HCT116 (cell line): ENCODE measurements at places on chromosomes 1 and 21.

DNA sequence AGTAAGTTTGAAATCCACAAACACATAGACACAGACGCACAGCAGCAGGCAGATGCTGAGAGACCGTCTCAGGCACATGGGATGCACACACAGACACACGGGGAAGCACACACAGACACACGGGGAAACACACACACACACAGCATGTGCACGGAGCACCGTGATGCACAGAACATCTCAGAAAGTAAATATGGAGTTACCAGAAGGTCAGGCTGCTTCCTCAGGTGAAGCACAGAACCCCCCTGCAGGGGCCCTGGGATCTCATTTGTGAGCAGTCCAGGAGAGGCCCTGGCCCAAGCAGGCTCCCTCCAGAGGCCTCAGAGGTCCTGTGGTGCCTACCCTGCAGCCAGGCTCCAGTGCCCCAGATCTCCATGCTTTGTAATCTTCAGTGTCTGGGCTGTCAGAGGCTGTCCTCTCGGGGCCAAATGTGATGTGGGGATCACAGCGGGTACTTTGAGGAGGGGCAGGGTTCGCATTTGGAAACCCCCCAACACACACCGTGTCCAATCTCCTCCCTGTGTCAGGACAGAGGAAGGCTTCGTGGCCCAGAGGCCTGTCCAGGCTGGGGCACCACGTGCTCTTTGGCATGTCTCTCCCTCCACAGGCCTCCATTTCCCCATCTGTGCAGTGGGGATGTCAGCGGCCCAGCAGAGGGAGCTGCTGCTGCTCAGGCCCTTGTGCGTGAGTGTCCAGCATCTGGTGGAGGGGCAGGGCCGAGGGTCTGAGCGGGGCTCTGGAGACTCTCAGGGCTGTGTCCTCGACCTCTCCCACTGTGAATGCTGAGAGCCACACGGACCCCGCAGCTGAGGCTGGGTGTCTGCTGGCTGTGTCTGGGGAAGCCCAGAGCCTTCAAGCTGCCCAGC is 23.0 kb upstream of the PRSS38 start:
- no peak for DNase-seq

DNA sequence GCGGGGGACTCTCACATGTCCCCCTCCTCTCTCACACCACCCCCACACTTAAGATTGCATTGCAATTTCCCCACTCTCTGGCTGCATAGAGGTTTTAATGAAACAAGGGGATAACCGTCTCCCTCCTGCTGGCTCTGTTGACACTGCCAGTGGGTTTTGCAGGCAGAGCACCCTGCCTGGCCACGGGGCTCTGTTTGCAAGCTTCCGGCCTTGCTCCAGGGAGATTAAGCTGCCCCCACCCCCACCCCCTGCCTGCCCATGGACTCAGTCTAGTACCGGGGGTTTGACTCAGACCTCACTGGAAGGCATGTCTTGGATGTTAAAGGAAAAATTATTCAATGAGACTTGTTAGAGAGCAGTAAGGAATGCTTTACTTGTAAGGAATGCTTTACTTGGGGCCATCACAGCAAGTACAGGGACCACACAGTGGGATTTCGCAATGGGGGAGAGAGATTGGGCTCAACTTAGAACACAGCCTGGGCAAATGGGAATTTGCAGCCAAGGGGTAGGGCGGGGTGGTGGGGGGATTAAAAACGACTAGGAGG is 101.0 kb downstream of the AJAP1 start:
- no peak for DNase-seq

GRCh38 chr1:170959385-170959784 is 24.1 kb downstream of the MROH9 start:
- DNase-seq, result no peak

DNA sequence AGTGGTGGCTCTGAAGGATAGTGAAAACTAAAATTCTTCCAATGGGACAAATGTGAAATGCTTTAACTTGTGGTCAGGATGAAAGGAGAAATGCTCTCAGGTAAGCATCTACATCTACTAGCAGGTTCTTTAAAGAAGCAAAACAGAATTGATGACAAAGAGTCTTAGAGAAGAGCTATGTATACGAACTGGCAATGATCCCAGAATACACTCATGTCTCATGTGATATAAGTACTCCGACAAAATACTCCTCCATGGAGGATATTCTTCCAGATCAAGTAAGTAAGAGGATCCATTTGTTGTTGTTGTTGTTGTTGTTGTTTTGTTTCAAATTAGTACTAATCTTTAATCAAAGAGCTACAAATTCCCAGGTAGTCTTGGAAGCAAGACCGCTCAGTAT is 174.0 kb upstream of the ATP1B1 start:
- no peak for DNase-seq

GRCh38 chr1:167824163-167824794 is 89.7 kb downstream of the ADCY10 start:
- no peak for DNase-seq

DNA sequence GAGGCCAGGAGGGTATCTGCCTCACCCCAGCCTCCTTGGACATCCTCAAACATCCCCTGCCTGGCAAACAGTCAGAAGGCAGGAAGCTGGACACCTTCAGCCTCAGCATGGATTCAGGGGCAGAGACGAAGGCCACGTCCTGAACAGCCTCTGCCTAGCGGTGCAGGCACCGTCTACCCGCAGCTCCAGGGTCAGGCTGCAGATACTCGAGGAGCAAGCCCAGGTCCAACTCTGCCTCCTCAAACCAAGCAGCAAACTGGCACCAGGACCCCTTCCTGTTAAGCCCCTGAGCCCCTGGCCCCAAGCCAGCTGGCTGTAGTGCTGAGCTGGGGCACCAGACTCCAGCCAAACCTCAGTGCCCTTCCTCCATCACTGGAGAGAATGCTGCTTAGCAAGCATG is 494.7 kb downstream of the NPHP4 start:
- no peak for DNase-seq

GRCh38 chr1:165551469-165551868 is 7.7 kb downstream of the LRRC52 start:
- no peak for DNase-seq

- no peak for DNase-seq
Observed at GRCh38 chr1:218315638-218316037, 29.5 kb upstream of the TGFB2 start.

DNA sequence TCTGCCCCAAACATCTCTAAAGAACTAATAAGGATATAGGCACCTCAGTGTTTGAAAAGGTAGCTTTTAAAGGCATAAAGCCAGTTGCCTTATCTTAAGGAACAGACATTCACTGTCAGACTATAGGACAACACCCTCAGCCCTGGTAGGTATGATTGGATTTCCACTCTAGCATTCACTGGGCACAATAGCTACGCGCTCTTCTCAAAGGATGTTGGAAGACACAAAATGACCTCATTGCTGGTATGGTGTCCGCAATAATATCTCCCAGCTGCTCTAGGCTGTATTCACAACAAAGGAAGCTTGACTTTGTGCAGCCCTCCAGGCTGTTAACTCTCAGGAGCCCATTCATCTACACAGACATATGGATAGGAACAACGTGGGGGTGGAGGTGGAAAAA is 119.4 kb upstream of the CXADR start:
- DNase-seq, result no peak

DNA sequence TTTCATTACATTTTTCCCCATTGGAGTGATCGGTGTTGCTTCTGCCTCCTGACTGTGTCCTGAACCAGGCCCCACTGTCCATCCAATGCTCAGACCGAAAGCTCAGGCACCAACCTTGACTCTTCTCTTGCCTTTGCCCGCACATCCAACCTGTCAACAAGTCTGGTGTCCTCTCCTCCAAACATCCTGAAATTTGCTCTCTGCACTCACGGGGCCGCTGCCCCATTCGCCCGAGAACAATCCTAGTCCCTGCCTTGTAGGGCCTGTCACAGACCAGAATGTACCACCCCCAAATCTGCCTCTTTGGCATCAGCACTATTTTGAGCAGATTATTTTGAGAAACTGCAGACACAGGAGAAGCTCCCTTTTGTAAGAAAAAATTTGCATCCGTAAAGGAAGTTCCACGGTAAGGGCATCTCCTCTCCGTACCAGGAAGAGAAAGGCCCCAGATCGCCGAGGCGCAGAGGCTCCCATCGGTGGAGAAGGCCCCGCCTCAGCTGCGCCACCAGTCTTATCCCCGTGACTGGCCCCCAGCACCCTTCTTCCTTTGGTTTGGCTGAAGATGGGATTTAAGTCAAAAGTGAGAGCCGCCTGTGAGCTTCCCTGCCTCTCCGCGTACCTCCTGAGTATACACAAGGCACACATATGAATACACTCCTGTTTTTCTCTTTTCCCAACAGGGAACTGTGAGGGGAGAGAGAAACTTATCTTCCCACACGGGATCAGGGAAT is 7.1 kb downstream of the MORN1 start:
- DNase-seq, result no peak

DNA sequence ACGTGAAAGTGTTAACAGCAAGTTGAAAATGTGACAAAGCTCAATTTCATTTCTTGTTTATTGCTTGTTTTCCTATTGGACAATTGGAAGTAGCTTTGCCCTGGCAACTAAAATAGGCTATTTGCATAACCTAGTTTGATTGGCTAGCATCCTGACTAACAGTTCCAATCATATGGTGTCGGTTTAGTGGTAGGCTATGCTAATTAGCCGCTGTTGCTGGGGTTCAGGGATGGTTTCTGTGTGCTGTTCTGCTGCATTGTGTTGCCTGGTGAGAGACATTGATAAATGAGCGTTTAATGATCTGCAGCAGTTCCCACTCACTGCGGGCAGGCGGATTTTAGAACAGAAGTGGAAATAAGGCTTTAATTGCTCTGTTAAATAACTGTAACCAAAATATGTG is 68.5 kb downstream of the DYRK1A start:
- peak; percentile 12 for DNase-seq

DNA sequence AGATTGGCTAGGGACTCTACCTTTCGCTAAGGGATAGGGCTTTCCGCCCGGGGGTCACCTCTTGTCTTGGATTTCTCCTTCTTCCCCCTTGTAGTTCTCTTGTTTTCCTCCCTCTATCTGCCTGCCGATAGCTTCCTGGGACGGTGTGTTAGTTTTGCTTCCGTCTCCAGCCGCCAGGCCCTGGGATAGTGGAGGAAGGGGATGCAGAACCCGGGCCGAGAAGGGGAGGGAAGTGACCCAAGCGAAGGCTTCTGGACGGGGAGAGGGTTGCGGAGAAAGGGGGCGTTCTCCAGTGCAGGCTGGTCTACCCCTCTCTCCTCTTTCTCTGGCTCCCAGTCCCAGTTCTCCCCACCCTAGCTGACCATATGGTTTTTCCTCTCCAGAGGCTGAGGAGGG is 871 bp downstream of the TUFT1 start:
- DNase-seq, result no peak

DNA sequence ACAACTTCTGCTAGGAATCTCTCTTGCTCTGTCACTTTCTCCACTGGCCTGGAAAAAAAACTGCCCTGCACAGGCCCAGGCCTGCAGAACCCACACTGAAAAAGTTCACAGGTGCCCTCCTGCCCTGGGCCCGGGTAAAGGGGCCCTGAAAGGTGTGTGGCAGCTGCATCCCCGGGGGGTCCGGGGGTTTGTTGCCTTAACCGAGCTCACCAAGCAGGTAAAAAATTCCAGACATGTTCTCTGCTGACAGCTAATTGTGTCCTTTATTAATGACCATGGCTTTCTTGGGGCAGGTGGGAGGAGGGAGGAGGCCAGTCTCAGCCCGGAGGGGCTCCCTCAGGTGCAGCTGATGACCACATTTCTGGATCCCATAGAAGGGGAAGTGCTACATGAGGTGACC is 122.9 kb downstream of the LACTBL1 start:
- DNase-seq, result no peak

- DNase-seq, result no peak
Observed at GRCh38 chr1:10678852-10679251, 117.6 kb downstream of the CASZ1 start.

- no peak for DNase-seq
Observed at GRCh38 chr1:117473063-117473462, 105.8 kb downstream of the MAN1A2 start.

DNA sequence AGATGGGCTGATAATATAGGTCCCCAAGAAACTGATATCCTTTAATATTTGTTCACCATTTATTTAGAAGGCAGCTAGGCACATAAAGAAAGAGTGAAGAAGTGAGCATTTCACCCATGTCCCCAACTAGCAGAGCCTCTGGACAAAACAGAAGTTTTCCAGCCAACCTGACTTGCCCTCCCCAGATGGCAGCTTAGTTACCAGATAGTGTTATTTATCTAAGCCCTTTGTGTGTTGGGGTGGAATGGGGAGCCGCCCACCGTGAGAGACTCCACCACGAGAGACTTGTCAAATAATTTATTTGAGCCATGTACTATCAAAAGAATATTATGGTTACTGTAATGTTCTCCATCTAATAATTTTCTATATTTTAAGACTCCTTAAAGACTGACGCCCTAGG is 54.9 kb upstream of the C1orf198 start:
- no peak for DNase-seq

GRCh38 chr1:94154989-94155388 is 34.0 kb upstream of the ABCA4 start:
- DNase-seq, result no peak

GRCh38 chr1:220726634-220727033 is 21.5 kb upstream of the MTARC2 start:
- DNase-seq, result no peak

DNA sequence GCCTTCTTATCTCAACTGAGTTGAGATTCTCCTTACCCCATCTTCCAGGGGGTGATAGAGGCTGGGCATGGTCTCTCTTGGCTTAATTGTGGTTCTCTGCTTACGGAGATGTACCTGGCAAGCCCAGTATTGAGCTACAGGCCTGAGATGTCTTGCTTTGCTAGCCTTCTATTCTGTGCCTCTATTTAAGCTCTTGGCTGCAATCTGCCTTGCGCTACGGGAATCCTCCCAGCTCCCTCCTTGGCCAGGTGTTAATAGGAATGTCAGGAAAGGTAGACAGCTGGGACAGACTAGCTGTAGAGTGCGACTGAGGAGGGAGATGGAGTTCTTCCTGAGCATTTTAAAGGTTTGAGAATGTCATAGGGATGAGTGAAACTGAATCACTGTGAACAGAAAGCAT is 10.6 kb upstream of the IKBKE start:
- DNase-seq, result no peak

- DNase-seq, result no peak
Observed at GRCh38 chr21:42671778-42672593, 18.6 kb downstream of the PDE9A start.

DNA sequence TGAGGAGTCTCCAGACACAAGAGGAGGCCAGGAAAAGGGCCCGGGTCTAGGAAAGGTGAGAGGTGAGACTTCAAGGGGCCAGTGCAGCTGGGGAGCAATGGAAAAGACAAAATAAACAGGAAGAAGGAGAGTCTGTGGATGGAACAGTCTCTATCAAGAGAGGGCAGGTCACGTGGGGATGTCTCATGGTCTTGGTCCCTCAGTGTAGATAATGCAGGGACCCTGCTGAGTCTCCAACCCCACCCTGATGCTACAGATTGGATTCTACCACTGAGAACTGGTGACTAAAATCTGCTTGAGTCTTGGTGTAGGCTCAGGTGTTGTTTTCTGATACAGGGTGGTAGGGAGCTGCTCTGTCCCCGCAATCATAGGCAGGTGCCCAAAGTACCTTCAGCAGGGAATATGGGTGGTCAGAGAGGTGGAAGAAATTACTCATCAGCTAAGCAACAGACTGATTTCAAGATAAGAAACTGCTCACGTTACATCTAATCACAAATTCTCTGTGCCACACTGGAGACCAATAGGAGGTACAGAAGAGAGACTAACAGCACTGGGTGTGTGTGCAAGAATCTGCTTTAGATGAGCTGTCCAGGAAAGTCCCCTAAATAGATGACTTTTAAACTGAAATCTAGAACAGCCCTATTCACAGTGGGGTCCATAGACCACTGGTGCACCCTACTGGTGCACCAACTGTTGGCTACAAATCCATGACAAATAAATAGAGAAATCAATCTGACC is 101.5 kb upstream of the TLR5 start:
- DNase-seq, result no peak

- DNase-seq, result no peak
Observed at GRCh38 chr1:198754670-198755069, 115.8 kb downstream of the PTPRC start.

GRCh38 chr21:46429754-46430681 is 28.7 kb upstream of the DIP2A start:
- no peak for DNase-seq
